ENCODE measurements at places on chromosomes 5 and 9.

DNA sequence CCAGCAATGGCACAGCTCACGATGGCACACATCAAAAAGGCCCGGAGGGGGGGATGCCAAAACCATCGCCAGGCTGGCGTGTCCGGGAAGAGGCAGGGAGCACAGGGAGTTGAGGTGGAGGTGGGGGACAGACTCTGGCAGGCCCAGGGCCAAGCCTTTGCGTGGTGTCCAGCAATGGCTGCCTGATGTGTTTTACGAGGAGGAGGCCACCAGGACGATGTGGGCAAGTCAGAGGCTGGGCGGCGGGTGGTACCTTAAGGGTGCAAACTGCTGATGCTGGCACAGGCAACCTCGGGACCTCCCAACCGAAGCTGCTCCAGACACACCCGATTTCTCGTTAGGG is 4.7 kb downstream of the VAV2 start:
- no peak for DNase-seq

DNA sequence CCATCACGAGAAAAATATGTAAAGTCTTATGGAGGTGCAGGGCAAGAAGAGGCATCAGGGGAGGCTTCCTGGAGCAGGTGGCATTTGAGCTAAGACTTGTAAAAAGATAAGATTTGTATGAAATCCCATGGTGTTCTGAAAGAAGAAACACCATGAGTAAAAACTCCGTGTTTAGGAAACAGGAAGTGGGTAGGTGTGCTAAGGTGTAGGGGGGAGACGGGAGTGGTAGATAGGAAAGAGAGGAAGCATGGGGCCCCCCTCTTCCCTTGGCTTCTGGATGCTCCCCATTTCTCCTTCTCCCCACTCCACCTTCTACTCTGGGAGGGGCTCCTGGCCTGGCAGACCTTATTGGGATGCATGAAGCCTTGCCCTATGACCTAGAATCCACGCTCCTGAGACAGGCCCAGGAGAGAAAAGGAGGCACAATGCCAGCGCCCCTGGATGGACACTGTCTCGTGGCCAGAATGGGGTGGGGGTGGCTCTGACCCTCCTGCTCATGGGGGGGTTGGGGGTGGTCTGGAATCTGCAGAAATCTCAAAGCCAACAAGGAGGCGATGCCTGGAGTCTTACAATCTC is 103.6 kb downstream of the GTF3C4 start:
- DNase-seq = no peak

DNA sequence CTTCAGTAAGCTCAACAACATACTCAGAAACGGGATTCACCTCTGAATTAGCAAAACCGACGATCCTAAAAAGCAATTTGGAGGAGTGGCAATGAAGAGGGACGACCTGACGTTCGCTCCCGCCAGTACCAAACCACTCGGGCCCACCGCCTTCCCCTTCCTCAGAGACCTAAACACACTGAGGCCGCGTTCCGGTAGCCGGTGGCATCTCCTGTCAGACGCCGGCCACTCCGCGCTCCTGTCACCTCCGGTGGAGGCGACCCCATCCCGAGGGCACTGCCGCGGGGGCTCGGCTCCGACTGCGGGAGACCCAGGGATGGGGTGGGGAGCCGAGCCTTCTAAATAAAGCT is 617 bp downstream of the PPP6C start:
- peak; percentile 2 for DNase-seq

DNA sequence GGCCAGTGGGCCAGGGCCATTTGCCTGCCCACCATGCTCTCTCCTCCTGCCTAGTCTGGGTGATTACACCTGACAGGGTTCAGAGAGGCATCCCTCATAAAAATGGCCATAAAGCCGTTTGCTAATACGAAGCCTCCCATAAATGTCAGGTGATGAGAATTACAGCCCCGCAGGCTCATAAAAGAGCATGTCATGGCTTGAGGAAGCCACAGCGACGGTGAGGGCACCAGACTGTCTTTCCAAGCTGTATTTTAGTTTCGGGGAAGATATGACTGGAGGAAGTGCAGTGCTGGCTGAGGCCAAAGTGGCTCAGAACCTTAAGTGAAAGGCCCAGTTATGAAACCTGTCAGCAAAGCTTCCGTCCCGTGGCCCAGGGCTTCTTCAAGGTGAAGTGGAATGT is 18.5 kb upstream of the TCERG1 start:
- no peak for DNase-seq

DNA sequence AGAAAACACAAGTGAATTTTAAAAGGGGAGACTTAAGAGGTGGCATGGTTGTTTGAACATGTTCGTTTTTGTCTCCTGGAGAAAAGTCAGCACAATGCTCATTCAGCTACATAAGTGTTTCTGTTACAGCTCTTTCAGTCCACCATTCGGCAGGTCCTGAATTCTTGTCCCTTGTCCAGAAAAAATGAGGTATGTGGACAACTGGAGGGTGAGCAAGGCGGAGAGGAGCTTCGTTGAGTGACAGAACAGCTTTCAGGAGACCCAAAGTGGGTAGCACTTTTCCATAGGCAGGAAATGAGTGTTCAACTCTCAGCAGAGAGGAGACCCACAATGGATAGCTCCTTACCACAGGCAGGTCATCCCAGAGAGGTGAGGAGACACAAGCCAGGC is 4.9 kb downstream of the PDCD1LG2 start:
- DNase-seq = peak; percentile 35

- no peak for DNase-seq
Observed at GRCh38 chr5:170357955-170358444, 31.2 kb downstream of the KCNMB1 start.

DNA sequence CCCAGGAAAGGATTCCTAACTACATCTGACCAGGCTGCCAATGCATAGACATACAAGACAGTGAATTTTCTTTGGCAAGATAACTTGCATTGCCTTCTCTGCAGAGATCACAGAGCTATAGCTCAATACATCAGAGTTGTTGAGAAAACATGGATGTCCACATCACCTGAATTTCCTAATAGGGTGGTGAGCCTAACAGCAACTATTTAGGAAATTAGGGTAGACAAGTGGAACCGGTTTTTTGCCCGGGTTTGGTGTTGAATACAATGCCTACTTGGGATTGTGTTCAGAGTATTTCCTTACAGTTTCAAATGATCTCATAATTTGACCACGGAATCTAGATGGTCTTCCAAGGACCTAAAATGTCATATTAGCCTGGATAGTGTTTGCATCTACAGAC is 262.7 kb downstream of the KIF4B start:
- no peak for DNase-seq
